ENCODE measurements at places on chromosomes 6 and 20.

- DNase-seq, result no peak
These were observed 338.1 kb downstream of the SYNE1 start for GRCh38 chr6:152298848-152299735.

GRCh38 chr6:86017236-86017635, 374.6 kb upstream of the SYNCRIP start:
- no peak for DNase-seq

GRCh38 chr20:59102841-59103299, 60.3 kb upstream of the PRELID3B start:
- DNase-seq, result no peak

DNA sequence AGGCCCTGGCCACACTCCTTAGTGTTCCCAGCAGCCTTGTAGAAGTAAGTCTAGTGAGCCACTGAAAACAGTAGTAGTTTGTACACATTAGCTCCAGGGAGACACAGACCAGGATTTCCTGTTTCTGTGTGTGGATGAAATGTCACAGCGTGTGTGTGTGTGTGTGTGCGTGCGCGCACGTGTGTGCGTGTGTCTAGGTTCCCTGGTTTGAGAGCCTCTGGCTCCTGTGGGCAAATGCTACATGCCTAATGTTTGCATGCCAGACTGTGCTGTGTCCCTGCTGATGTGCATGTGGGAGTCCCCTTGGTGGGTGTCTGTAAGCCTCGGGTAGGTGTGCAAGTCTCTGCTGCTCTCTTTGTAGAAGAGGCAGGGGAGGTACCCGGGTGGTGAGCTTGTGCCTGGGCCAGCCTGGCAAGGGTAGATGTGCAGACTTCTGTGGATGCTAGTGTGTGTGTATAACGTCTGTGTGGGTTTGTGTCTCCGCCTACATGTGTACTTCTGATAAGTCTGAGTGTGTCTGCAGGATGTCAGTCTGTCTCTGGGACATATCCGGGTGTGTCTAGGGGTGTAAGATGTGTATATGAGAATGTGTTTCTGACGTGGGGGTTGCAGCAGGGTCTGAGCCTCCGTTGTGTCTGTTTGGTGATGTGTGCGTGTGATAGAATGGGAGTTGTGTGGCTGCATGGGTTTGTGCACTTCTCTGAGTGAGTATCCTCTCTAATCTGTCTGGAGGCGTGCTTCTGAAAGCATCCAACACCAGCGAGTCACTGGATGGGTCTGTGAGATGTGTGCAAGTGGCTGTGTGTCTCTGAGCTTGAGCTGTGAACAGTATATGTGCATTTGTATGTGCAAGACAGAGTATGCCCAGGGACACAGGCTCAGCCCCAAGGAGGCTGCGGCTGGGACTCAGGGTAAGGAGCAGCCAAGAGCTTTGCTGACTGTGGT, 19.0 kb upstream of the TLDC2 start:
- no peak for DNase-seq

DNA sequence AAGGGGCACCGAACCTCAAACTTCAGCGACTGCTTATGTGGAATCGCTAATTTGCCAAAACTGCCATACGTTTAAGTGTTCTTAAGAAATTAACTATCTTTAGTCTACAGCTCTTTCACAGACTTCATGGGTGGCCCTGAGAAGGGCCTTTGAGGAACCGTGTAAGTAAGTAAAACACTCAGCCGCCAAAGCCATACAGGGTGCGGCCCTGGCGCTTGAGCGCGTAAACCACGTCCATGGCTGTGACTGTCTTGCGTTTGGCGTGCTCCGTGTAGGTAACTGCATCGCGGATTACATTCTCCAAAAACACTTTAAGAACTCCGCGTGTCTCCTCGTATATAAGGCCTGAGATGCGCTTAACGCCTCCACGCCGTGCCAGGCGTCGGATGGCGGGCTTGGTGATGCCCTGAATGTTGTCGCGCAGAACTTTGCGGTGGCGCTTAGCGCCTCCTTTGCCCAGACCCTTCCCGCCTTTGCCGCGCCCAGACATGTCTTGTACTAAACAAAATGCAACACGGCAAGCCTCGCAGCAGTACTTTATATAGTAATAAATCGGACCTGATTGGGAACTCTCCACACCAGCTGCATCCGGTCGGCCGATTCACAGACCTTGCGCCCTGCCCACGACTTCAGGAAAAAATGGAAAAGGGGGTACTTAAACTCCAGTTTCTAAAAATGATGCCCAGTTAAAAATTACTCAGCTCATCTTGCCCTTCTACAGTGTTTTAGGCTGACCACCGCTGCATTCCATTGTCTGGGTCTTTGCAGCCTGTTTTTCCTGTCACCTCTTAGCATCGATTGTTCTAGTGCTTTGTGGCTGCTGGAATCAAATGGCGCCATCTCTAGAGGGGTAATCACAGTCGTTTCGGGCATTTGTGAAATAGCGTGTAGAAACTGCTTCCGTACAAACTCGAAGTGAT, 38.9 kb downstream of the OR2B2 start:
- DNase-seq, result peak; percentile 80

GRCh38 chr20:35626386-35627001, 10.9 kb downstream of the SPAG4 start:
- DNase-seq, result no peak

DNA sequence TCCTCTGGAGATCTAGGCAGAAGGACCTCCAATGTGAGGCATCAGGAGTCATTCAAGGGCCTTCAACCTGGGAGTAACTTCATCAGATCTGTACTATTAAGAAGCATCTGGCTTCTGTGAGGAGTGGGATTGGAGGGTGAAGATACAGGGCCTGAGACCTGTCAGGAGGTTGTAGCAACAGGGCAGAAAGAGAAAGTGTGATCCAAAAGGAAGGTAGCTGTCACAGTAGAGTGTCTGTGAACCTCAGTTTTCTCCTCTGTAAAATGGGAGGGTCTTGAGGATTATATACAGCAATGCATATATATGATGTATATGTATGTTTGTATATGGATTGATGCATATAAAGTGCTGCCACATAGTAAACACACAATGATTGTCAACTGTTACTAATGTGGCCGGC, 2.6 kb upstream of the RPL10A start:
- no peak for DNase-seq

GRCh38 chr20:43752561-43753301, 25.9 kb upstream of the GTSF1L start:
- peak; percentile 52 for DNase-seq

GRCh38 chr6:166509193-166509592, 77.3 kb downstream of the RAMACL start:
- DNase-seq, result no peak

DNA sequence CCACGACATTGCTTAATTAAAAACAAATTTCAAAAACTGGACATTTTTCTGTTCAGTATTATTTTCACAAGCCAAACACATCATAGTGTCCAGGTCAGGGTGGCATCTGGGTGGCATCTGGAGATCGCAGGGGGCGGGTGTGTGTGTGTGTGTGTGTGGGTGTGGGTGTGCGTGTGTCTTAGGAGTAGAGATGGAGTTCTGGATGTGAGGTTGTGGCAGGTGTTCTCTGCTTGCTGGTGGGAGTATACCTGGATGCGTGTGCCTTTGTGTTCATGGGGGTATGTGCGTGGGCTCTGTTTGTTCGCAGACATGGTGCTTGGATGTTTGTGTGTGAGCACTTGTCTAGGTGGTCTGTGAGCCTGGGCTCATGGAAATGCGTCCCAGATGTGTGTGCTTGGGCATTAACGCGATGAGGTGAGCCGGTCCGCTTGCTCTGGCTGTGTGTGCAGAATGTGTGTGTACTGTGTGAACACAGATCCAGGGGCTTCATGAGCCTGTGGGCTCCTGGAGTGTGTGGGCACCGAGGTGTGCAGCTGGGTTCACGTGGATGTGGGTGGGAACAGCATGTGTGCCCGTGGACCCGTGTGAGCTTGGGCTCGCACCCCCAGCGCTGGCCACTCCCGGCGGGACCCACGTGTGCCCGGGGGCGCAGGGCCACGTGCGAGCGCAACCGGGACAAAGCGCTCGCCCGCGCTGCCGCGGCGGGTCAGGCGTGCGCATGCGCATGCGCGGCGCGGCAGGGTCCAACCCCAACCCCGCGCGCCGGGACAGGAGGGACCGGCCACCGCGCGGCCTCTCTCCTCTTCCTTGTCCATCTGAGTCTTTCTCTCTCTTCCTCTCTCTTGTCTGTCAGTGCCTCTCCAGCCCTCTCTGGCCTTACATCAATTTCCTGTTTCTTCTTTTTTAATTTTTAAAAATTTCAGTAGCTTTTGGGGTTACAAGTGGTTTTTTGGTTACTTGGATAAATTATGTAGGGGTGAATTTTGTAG, 60.4 kb downstream of the SRC start:
- DNase-seq, result no peak

DNA sequence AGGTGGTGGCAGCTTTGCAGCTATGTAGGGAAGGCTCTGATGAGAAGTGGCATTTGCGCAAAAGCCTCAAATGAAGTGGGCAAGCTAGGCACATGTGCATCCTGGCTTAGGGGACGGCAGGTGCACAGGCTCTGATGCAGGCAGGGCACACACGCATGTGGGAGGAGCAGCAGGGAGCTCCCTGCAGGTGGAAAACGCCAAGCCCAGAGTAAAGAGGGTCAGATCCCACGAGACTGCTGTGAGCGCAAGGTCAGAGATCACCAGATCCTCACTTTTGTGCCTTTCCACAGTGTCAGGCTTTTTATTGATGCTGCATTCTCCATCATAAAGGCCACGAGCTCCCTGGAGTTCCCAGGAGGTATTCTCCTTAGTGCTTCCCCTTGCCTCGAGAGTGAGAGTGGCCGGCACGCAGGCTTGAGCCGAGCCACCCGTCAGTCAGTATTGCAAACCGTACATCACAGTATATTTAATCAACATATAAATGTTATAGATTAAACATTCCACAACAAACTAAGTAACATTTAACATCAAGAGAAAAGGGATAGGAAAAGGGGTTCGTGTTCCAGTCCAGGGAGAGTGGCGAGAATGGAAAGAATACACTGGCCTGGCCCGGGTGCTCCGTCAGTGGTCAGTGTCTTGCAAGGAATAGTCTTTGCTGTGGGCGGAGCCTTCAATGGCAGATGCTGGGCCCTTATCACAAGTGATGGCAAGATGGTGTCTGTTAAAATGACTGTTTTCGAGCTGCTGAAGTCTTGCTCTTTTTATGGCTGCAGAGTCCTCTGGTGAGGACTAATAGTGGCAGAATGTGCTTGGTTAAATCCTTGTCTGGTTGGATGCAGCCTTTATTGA, 109.4 kb downstream of the SYNDIG1 start:
- DNase-seq, result no peak

DNA sequence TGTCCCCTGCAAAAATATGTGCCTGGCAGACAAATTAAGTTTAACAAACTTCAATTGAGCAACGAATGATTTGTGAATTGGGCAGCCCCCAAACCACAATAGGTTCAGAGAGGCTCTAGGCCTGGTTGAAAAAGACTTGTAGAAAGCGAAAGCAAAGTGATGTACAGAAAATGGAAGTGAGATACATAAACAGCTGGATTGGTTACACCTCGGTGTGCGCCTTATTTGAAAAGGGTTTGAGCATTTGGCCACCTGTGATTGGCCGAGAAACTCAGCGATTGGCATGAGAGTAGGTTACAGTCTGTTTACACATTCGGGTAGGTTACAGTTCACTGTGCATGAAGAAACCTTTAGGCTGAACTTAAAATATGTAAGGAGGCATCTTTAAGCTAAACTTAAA, 136.9 kb downstream of the CD83 start:
- no peak for DNase-seq

DNA sequence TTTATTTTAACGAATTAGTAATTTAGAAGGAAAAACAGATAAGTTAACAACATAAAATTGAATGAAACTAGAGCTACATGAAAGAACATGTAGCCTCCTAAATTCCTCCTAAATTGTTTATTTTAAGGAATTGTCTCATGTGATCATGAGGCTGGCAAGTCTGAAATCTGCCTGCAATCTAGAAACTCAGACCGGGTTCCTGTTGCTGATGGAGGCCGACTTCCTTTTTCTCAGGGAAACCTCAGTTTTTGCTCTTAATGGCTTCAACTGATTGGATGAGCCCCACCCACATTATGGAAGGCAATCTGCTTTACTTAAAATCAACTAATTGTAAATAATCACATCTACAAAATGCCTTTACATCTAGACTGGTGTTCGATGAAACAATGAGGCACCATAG, 267.6 kb upstream of the PRND start:
- no peak for DNase-seq

- no peak for DNase-seq
These were observed 150.7 kb downstream of the DTNBP1 start for GRCh38 chr6:15512126-15512525.

GRCh38 chr20:51696304-51697071, 71.7 kb downstream of the ATP9A start:
- DNase-seq, result no peak

DNA sequence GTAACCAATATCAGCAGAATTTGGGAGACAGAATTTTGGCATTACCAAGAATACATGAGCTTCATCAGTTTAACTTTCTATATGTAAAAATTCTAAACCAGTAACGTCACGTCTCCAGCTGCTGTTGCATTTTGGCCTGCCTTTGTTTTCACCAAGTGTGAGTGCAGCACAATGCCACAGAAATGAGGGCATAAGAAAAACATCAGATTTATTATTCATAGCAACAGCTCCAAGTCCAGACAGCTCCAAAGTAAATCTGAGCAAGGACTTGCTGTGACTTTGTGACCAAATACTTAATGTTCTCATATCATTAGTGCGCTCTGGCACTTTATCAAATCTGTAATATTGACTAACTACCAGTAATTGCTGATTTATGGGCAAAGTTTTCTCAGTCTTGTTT, 11.0 kb upstream of the FBXL4 start:
- no peak for DNase-seq

- no peak for DNase-seq
These were observed 38.7 kb upstream of the REV3L start for GRCh38 chr6:111521497-111522270.

DNA sequence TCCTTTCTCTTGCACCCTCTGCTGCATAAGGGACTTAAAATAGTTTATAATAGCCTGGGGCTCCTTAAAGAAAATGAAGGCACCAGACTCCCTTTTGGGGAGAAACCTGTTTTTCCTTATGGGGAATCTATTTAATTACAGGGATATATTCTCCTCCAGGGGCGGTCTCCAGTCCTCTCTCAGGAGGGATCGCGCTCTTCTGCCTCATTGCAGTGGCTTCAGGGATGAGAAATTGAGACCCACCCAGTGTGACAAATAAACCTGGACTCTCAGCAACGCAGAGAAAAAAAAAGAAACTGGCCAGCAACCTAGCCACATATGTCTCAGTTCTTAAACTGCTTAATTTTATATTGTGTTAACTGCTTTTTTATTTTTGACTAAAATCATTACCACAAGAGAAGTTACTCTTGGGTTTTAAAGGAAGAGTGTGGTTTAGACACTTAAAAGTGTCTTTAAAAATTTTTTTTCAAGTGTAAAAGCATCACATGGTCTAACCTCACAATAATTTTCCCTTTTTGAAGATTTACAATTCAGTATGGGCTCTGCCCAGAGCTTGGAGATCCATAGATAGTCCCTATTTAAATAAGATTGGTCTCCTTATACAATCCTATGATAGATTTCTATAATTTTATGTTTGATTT, 11.7 kb upstream of the GOPC start:
- no peak for DNase-seq
